RWPE2 (cell line): ENCODE measurements at places on chromosomes 2 and 18.

- DNase-seq, result no peak
These were observed 147.0 kb downstream of the ESCO1 start for GRCh38 chr18:21453511-21453901.

GRCh38 chr2:186984966-186985365, 136.0 kb upstream of the ZSWIM2 start:
- DNase-seq, result no peak

- no peak for DNase-seq
These were observed 736.2 kb upstream of the GCFC2 start for GRCh38 chr2:76446872-76447271.

GRCh38 chr2:161570424-161571050, 53.7 kb upstream of the SLC4A10 start:
- no peak for DNase-seq

DNA sequence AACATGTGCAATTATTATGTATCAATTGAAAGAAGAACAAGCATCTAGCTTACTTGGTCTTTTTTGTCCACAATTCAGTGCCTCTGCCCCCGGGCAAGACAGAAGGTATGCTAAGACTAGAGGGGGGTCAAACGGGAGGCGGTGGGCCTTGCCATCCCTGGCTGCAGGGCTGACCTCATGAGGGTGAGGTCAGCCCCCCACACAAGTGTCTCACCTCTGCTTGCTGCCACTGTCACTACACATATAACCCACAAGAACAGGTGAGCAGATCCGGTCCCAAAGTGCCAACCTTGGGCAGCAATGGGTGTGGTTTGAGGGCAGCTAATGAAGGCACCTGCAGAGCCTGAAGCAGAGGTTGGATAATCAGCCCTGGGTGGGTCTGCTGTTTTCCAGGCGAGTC, 71.5 kb downstream of the EDAR start:
- peak; percentile 14 for DNase-seq

- no peak for DNase-seq
These were observed 556.3 kb downstream of the ARHGAP15 start for GRCh38 chr2:143685421-143686078.
